ENCODE measurements at places on chromosomes 13 and 19. TPM values are rescaled to one million over a fixed set of nuclear protein-coding genes. Genes with fewer than 3 reads are reported as not detected.

- H3K36me3 ChIP-seq: no peaks in the 10 kb centered on the region
- no peak overlapping the region for H3K4me3 ChIP-seq
- DNase-seq: no peak
- no peaks in the 10 kb centered on the region for H3K27me3 ChIP-seq
Observed at GRCh38 chr13:112350300-112350699, 25.9 kb upstream of the SPACA7 start.

DNA sequence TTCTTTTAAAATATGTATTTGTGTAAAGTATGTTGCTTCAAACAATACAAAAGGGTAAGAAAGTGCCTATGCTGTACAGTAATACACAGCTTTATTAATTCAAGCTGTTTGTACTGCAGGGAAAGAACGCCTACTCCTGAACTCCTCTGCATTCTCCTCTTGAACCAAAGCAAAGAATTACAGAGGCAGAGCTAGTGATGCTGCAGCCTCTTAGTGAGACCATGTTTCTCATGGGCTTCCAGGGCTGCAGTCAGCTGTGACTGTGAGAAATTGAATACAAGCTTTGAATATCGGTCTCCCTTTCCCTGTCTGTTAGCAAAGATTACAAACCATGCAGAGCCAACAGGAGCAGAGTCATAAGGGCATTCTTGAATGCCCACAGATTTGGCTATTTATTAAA is 248.5 kb downstream of the SLITRK1 start:
- DNase-seq: no peak
- H3K4me1 ChIP-seq: no peaks in the 10 kb centered on the region
- H3K27me3 ChIP-seq: no peaks in the 10 kb centered on the region
- H3K27ac ChIP-seq: no peak overlapping the region
- H3K36me3 ChIP-seq: no peaks in the 10 kb centered on the region

- no peaks in the 10 kb centered on the region for H3K27me3 ChIP-seq
- H3K4me1 ChIP-seq: no peaks in the 10 kb centered on the region
- no peak overlapping the region for H3K27ac ChIP-seq
- DNase-seq: no peak
- no peaks in the 10 kb centered on the region for H3K36me3 ChIP-seq
Observed at GRCh38 chr19:13315495-13315894, 165.3 kb downstream of the IER2 start.

DNA sequence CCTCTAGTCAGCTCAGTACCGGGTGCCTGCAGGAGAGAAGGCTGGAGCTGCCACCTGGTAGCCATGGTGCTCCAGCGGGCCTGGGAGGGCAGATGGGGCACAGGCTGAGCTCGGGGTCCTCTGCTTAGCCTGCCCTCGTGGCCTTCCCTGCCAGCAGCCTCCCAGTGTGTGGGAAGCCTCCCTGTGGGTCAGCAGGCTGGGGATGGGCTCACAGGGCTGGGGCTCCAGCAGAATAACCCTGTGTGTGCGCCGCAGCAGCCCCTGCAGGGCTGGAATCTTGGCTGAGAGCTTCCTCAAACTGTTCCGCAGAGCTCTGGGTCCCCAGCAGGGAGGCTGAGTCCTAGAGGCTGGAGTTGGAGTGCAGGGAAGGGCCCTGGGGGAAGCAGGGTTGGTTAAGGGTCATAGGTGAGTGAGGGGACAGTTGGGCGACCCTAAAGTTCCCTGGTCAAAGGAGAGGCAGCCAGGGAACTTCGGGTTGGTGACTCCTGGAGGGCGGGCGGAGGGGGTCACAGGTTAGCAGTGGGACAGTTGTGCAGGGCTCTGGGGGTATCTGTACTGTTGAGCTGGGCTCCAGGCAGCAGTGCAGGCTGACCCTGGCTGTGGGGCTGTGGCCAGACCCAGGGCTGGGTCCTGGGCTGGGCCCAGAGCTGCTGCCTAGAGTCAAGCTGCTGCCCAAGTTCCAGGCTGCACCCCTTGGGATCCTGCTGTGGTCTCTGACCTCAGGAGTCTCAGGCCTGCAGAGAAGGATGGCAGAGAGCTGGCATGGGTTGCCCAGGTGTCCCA is 14.0 kb downstream of the ARHGAP33 start:
- H3K36me3 ChIP-seq: no peaks in the 10 kb centered on the region
- no peak for DNase-seq
- no peak overlapping the region for H3K27ac ChIP-seq
- no peak overlapping the region for H3K4me3 ChIP-seq

GRCh38 chr19:7926727-7927604 is 1.0 kb upstream of the CTXN1 start:
- no peaks in the 10 kb centered on the region for H3K27me3 ChIP-seq
- H3K27ac ChIP-seq: peak overlapping the region; percentile 53
- peaks cover 54% of the 10 kb centered on the region for H3K4me1 ChIP-seq
- H3K4me3 ChIP-seq: no peak overlapping the region
- no peak for DNase-seq

COLGALT1 gene
- 39.8 TPM for polyA plus RNA-seq

DUS3L gene
- polyA plus RNA-seq: 10.9 TPM

- no peaks in the 10 kb centered on the region for H3K27me3 ChIP-seq
- H3K4me3 ChIP-seq: no peak overlapping the region
- H3K27ac ChIP-seq: peak overlapping the region; percentile 0
- no peak for DNase-seq
- peaks cover 46% of the 10 kb centered on the region for H3K4me1 ChIP-seq
- H3K36me3 ChIP-seq: no peaks in the 10 kb centered on the region
Observed at GRCh38 chr13:24506698-24507335, 5.8 kb downstream of the PARP4 start.

DNA sequence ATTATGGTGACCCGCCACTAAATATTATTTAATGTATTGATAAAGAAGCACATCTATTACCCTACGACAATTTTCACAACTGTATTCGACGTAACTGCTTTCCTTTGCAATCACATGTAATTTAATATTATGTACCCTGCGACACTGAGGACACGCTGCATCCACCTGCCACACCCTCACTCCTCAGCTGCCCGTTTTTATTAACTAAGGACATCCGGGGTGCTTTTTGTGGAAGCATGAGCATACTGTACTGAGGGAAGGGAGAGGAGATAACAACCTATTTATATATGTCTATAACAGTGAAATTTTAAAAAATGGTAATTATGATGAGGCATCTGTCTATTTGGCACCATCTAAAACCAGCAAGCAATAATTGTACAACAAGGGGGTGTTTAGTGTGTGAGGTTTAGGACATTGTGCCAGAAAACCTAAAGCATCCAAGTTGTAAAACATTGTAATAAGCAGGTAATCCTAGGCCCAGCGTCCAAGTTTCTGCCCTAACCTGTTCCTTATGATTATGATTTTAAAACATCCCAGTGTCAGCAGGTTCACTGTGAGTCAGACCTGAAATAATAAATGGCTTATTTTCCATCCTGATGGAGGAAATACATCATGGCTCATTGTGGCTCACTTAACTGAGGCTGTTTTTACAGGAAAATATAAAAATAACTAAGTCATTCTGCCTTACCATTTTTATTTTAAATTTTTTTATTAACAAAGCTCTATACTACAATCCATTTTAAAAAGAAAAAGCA is 56.3 kb downstream of the FOXO1 start:
- H3K27ac ChIP-seq: peak overlapping the region; percentile 72
- DNase-seq: no peak
- no peak overlapping the region for H3K4me3 ChIP-seq
- no peaks in the 10 kb centered on the region for H3K27me3 ChIP-seq

MRPS12 gene
- 22.4 TPM for polyA plus RNA-seq

DNA sequence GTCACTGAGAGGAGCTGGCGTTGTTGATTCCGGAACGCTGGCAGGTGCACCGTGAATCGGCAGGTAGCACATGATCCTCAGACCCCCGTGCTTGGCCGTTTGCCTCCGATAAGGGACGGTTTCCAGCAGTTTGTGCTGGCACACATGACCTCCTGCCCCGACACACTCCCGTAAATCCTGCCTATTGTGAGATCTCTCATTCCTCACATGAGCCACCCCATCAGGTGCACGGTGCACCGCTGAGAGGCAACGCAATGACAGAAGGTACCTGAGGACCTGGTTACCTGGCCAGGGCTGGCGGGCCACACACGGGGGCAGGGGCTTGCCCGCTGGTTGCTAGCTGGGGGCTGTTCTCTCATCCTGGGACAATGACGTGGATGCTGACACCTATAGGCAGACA is 2.1 kb upstream of the ADPRHL1 start:
- no peaks in the 10 kb centered on the region for H3K27me3 ChIP-seq
- no peak overlapping the region for H3K27ac ChIP-seq
- DNase-seq: peak; percentile 17
- H3K36me3 ChIP-seq: no peaks in the 10 kb centered on the region
- no peaks in the 10 kb centered on the region for H3K4me1 ChIP-seq

DNA sequence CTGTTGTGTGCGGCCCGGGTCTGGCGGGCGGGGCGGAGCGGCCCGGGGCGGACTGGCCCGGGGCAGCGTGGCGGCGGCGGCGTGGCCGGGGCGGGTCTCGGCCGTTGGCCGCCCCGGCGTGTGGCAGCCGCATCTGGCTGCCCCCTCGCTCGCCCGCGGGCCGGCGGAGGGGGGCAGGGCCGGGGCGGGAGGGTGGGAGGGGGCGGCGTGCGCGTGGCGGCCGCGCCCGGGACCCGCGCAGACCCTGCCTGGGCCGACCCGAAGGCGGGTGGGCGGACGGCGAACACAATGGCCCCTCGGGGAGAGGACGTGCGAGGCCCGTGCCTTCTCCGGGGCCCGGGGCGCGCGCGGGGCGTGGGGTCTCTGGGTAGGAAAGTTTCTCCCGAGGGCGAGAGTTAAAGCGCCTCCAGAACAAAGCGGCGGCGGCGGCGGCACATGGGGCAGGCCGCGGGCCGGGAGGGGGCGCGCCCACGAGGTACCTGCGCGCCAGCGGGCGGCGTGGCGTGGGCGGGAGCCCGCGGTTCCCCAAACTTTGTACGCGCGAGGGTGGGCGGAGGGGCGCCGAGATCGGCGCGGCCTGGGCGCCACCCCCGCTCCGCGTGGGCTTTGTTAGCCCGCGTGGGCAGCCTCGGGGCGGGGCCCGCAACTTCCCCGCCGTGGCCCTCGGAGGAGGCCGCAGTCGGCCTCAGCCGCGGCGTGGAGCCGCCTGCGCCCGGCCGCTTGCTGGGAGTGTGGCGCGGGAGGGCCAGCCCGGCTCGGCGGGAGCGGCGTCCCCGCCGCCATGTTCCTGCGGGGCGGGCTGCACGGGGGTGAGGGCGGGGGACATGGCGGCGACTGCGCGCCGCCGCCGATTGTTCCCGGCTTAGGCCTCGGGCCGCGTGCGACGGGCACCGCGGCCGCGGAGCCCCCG is 764 bp downstream of the MIR17HG start:
- no peaks in the 10 kb centered on the region for H3K36me3 ChIP-seq
- peak overlapping the region; percentile 84 for H3K27ac ChIP-seq
- H3K4me3 ChIP-seq: no peak overlapping the region
- H3K27me3 ChIP-seq: peaks cover 16% of the 10 kb centered on the region

DNA sequence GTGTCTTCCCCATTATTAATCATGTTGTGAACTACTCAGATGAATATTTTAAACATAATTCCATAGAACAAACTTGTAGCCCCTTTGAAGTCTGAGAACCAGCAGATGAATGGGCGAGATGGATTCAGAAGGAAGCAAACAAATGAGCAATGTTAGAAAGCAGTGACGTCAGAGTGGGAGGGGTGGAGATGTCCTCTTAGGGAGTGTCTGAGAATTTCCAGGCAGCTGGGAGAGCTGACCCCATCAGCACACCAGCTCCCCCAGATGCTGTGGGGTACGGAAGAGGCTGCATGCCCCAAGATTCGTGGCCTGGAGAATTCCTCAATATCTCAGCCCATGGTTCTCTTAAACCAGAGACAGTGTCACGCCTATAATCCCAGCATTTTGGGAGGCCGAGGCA is 68.6 kb downstream of the DPF1 start:
- no peaks in the 10 kb centered on the region for H3K27me3 ChIP-seq
- H3K4me3 ChIP-seq: no peak overlapping the region
- H3K27ac ChIP-seq: no peak overlapping the region
- no peak for DNase-seq

- H3K27me3 ChIP-seq: no peaks in the 10 kb centered on the region
- H3K4me1 ChIP-seq: no peaks in the 10 kb centered on the region
- H3K4me3 ChIP-seq: no peak overlapping the region
- H3K27ac ChIP-seq: peak overlapping the region; percentile 36
- H3K36me3 ChIP-seq: no peaks in the 10 kb centered on the region
Observed at GRCh38 chr13:50320271-50320862, 305.1 kb downstream of the KCNRG start.

TNNI3 gene
- 24.4 TPM for polyA plus RNA-seq

DNA sequence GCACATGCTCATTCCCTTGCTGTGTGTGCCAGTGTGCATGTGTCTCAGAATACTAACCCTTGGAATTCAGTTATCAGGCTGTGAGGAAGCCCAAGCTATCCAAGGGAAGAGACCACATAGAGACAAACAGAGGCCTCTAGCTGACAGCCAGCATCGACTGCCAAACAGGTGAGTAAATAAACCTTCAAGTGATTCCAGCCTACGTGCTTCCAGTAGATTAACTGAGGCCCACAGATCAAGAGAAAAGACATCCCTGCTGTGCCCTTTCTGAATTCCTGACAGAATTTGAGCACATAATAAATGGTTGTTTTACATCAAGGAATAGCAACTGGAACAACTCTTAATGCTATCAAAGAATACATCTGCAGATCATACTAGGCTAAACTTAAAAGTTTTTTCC is 17.5 kb downstream of the ZC3H13 start:
- no peaks in the 10 kb centered on the region for H3K27me3 ChIP-seq
- no peak overlapping the region for H3K4me3 ChIP-seq
- peaks cover 8% of the 10 kb centered on the region for H3K4me1 ChIP-seq
- no peaks in the 10 kb centered on the region for H3K36me3 ChIP-seq

- DNase-seq: no peak
- no peak overlapping the region for H3K27ac ChIP-seq
- no peaks in the 10 kb centered on the region for H3K27me3 ChIP-seq
- no peak overlapping the region for H3K4me3 ChIP-seq
- H3K4me1 ChIP-seq: peaks cover 41% of the 10 kb centered on the region
Observed at GRCh38 chr13:26602783-26603182, 45.3 kb downstream of the WASF3 start.

DNA sequence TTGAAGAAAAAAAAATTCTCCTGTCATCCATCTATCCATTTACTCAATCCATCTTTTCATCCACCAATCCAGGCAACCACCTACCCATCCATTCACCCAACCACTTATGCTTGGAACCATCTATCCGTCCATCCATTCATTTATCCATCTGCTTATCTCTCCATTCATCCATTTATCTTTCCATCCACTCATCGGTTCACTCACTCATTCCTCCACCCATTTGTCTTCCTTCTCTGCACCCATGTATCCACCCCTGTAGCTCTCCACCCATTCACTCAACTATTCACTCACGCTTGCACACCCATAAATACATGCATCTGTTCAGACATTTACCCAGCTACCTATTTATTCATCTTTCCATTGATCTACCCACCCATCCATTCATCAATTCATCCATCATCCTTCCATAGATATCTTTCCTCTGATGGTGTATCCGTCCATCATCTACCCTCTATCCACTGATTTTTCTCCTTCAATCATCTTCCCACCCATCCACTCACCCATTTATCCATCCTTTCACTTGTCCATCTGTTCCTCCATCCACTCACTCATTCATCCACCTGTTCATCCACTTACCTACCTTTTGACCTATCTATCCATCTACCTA is 9.5 kb downstream of the NPHS1 start:
- no peaks in the 10 kb centered on the region for H3K4me1 ChIP-seq
- no peak overlapping the region for H3K4me3 ChIP-seq
- H3K27ac ChIP-seq: no peak overlapping the region
- H3K36me3 ChIP-seq: no peaks in the 10 kb centered on the region

- H3K36me3 ChIP-seq: no peaks in the 10 kb centered on the region
- H3K4me3 ChIP-seq: no peak overlapping the region
- H3K27ac ChIP-seq: no peak overlapping the region
- H3K27me3 ChIP-seq: no peaks in the 10 kb centered on the region
- no peaks in the 10 kb centered on the region for H3K4me1 ChIP-seq
Observed at GRCh38 chr13:79621449-79621848, 140.5 kb downstream of the NDFIP2 start.

- no peak overlapping the region for H3K4me3 ChIP-seq
- no peaks in the 10 kb centered on the region for H3K36me3 ChIP-seq
- DNase-seq: peak; percentile 76
- peaks cover 28% of the 10 kb centered on the region for H3K4me1 ChIP-seq
Observed at GRCh38 chr13:40563350-40564125, 102.9 kb downstream of the FOXO1 start.

MEIOSIN gene
- polyA plus RNA-seq: 0.05 TPM

Measured in adrenal gland (tissue), 19 donors.